ENCODE measurements at places on chromosomes 1 and 21. TPM values are rescaled to one million over a fixed set of nuclear protein-coding genes. Genes with fewer than 3 reads are reported as not detected.

GRCh38 chr1:199843861-199844260 lies 183.6 kb upstream of the NR5A2 start:
- no peak overlapping the region for H3K27ac ChIP-seq
- DNase-seq, result no peak

GRCh38 chr1:57403201-57403600 lies 20.7 kb downstream of the DAB1 start:
- no peaks in the 10 kb centered on the region for H3K27me3 ChIP-seq
- no peaks in the 10 kb centered on the region for H3K36me3 ChIP-seq
- no peak overlapping the region for H3K27ac ChIP-seq
- DNase-seq, result no peak
- no peak overlapping the region for H3K4me3 ChIP-seq

- no peaks in the 10 kb centered on the region for H3K36me3 ChIP-seq
- DNase-seq, result no peak
These were observed 30.0 kb upstream of the SGIP1 start for GRCh38 chr1:66503841-66504470.

- H3K36me3 ChIP-seq, result no peaks in the 10 kb centered on the region
- peaks cover 28% of the 10 kb centered on the region for H3K4me1 ChIP-seq
- no peak overlapping the region for H3K27ac ChIP-seq
- no peaks in the 10 kb centered on the region for H3K27me3 ChIP-seq
These were observed 1.6 kb upstream of the MARK1 start for GRCh38 chr1:220526294-220526693.

PLPP3 gene
- total RNA-seq, result 236 TPM

DNA sequence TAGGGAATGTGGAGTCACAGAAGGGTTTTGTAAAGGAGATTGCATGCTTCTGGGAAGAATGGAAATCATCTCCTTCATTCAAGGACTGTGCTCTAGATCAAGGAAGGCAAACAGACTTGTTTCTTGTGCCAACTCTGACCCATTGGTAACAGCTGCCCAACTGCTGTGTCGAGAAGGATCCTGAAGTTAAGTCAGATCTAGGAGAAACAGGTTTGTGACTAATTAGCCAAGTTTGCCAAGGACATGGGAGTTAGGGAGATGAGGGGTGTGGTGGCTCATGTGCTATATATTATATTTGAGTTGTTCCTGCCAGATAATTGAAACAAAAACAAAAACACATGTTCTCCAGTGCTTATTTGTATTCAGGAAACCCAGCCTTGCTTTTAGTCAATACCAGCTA lies 251.2 kb upstream of the USP24 start:
- H3K27ac ChIP-seq, result peak overlapping the region; percentile 91
- H3K4me3 ChIP-seq, result no peak overlapping the region
- no peak for DNase-seq

DNA sequence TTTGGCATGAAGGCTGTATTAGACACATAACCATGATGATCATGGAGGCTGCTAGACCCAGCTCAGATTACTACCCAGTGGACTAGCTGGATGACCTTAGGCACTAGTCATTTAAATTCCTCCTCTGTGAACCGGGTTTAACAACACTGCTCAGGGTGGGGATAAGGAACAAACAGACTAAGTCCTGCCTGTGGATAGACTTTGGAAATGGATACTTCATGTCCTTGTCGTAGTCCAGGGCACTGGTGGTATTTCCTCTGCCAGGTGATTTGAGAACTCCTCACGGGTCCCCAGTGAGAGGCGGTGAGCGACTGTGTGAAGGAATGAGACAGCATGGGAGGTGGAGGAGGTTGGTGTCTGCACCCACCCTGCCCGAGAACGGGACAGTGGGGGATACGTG lies 72.9 kb upstream of the SELENON start:
- no peak overlapping the region for H3K4me3 ChIP-seq
- H3K27me3 ChIP-seq, result no peaks in the 10 kb centered on the region
- H3K4me1 ChIP-seq, result peaks cover 51% of the 10 kb centered on the region
- DNase-seq, result no peak
- peak overlapping the region; percentile 72 for H3K27ac ChIP-seq

- H3K36me3 ChIP-seq, result no peaks in the 10 kb centered on the region
- no peaks in the 10 kb centered on the region for H3K4me1 ChIP-seq
- H3K27me3 ChIP-seq, result no peaks in the 10 kb centered on the region
- H3K4me3 ChIP-seq, result no peak overlapping the region
- H3K27ac ChIP-seq, result no peak overlapping the region
These were observed 14.1 kb downstream of the CDA start for GRCh38 chr1:20602851-20603450.

GRCh38 chr1:165639821-165640623 lies 9.0 kb downstream of the MGST3 start:
- no peaks in the 10 kb centered on the region for H3K27me3 ChIP-seq
- H3K27ac ChIP-seq, result no peak overlapping the region
- no peaks in the 10 kb centered on the region for H3K36me3 ChIP-seq
- no peak for DNase-seq
- no peak overlapping the region for H3K4me3 ChIP-seq

DNA sequence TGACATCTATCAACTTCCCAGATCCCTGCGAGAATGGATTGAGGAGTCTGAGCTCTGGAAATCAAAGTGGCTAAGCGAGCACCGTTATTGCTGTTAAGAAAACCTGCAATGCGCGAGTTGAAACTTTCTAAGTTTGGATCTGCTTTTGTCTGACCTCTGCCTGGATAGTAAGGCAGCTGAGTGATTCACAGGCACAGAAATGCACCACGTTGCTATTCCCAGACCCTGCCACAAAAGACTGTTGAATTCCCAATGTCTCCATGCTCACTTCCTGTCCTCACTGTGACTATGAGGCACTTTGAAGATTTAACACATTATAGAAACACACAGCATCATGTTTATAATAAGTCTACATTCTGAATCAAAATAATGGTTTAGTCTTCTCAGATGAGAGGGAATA lies 27.1 kb upstream of the CNIH3 start:
- no peak overlapping the region for H3K4me3 ChIP-seq
- no peaks in the 10 kb centered on the region for H3K27me3 ChIP-seq
- DNase-seq, result peak; percentile 19
- H3K4me1 ChIP-seq, result no peaks in the 10 kb centered on the region
- H3K27ac ChIP-seq, result no peak overlapping the region
- no peaks in the 10 kb centered on the region for H3K36me3 ChIP-seq

OPTC gene
- not detected for total RNA-seq

VSIG8 gene
- not detected for total RNA-seq

- H3K4me1 ChIP-seq, result no peaks in the 10 kb centered on the region
- H3K27me3 ChIP-seq, result no peaks in the 10 kb centered on the region
- no peak overlapping the region for H3K4me3 ChIP-seq
- H3K27ac ChIP-seq, result no peak overlapping the region
- DNase-seq, result no peak
- H3K36me3 ChIP-seq, result peaks cover 29% of the 10 kb centered on the region
These were observed 8.1 kb upstream of the PMF1 start for GRCh38 chr1:156204686-156205085.

GRCh38 chr1:118660769-118661168 lies 327.4 kb downstream of the TBX15 start:
- no peak overlapping the region for H3K4me3 ChIP-seq
- no peak for DNase-seq
- H3K27me3 ChIP-seq, result no peaks in the 10 kb centered on the region
- no peaks in the 10 kb centered on the region for H3K36me3 ChIP-seq
- no peaks in the 10 kb centered on the region for H3K4me1 ChIP-seq

GRCh38 chr1:2539312-2539907 lies 9.3 kb upstream of the HES5 start:
- no peaks in the 10 kb centered on the region for H3K27me3 ChIP-seq
- H3K4me3 ChIP-seq, result no peak overlapping the region
- no peaks in the 10 kb centered on the region for H3K36me3 ChIP-seq
- DNase-seq, result no peak
- H3K27ac ChIP-seq, result no peak overlapping the region

- H3K27me3 ChIP-seq, result no peaks in the 10 kb centered on the region
- no peak for DNase-seq
- peak overlapping the region; percentile 79 for H3K27ac ChIP-seq
- peak overlapping the region; percentile 69 for H3K4me3 ChIP-seq
- peaks cover 25% of the 10 kb centered on the region for H3K4me1 ChIP-seq
These were observed 431 bp downstream of the EEIG2 start for GRCh38 chr1:108560189-108560873.

GRCh38 chr1:3386205-3387002 lies 68.1 kb upstream of the ARHGEF16 start:
- no peak overlapping the region for H3K4me3 ChIP-seq
- peaks cover 13% of the 10 kb centered on the region for H3K27me3 ChIP-seq
- no peaks in the 10 kb centered on the region for H3K36me3 ChIP-seq
- no peaks in the 10 kb centered on the region for H3K4me1 ChIP-seq
- no peak for DNase-seq

DNA sequence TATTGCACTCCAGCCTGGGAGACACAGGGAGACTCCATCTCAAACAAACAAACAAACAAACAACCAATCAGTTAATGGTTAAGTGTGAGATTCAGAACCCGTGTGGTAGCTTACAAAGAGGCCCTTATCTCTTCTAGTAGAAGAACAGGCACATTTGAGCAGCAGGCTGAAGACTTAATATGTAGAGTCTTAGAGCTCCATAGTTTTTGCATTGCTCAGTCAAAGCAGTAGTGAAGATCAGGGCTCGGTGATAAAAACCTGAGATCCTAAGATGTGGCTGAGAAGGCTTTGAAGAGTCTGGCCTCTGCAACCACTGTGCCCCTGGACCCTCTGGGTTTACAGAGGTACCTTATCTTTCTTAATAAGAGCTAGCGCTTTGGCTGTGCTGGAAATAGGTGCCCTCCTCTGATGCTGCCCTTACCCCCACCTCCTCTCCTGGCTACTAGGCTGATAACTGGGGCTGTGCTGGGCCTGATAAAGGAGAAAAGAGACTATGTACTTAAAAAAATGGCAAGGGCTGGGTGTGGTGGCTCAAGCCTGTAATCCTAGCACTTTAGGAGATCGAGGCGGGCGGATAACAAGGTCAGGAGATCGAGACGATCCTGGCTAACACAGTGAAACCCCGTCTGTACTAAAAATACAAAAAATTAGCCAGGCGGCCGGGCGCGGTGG lies 10.5 kb upstream of the UCK2 start:
- no peaks in the 10 kb centered on the region for H3K27me3 ChIP-seq
- DNase-seq, result no peak
- no peak overlapping the region for H3K4me3 ChIP-seq

TEDDM1 gene
- not detected for total RNA-seq

- no peak for DNase-seq
- H3K27ac ChIP-seq, result no peak overlapping the region
- H3K4me3 ChIP-seq, result no peak overlapping the region
- H3K27me3 ChIP-seq, result no peaks in the 10 kb centered on the region
- H3K36me3 ChIP-seq, result no peaks in the 10 kb centered on the region
These were observed 296.1 kb upstream of the SGIP1 start for GRCh38 chr1:66237722-66238479.

- no peaks in the 10 kb centered on the region for H3K27me3 ChIP-seq
- no peaks in the 10 kb centered on the region for H3K36me3 ChIP-seq
- H3K4me1 ChIP-seq, result peaks cover 7% of the 10 kb centered on the region
- H3K27ac ChIP-seq, result no peak overlapping the region
- no peak overlapping the region for H3K4me3 ChIP-seq
These were observed 16.0 kb upstream of the CD55 start for GRCh38 chr1:207305489-207305873.

DNA sequence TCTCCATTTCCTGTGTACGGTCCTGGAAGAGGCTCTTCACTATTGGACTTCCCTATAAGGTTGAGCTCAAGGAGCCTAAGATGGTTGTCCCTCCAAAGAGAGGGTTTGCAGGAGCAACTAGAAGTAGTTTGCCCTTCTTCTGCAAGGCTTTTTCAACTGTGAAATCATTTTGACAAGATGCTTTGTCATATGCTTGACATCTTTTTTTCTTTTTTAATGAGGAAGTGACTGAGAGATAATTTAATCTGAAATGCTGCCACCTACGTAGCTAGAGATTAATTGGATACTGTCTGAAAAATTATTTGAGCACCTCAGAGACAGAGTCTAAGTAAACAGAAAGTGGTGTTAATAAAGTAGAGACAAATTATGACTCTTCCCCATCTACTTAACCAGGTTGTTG lies 97.0 kb downstream of the CHRM3 start:
- no peak overlapping the region for H3K4me3 ChIP-seq
- no peaks in the 10 kb centered on the region for H3K36me3 ChIP-seq
- no peak for DNase-seq
- H3K27ac ChIP-seq, result no peak overlapping the region
- no peaks in the 10 kb centered on the region for H3K27me3 ChIP-seq

- no peaks in the 10 kb centered on the region for H3K27me3 ChIP-seq
- H3K4me3 ChIP-seq, result no peak overlapping the region
- H3K27ac ChIP-seq, result no peak overlapping the region
- H3K36me3 ChIP-seq, result no peaks in the 10 kb centered on the region
These were observed 173.2 kb downstream of the SMYD3 start for GRCh38 chr1:246333855-246334254.

BCAN gene
- total RNA-seq, result 2.0 TPM

GRCh38 chr21:25424634-25425033 lies 182.6 kb downstream of the MRPL39 start:
- H3K4me3 ChIP-seq, result no peak overlapping the region
- H3K27me3 ChIP-seq, result no peaks in the 10 kb centered on the region
- DNase-seq, result no peak
- H3K4me1 ChIP-seq, result no peaks in the 10 kb centered on the region
- H3K27ac ChIP-seq, result no peak overlapping the region

- no peak overlapping the region for H3K27ac ChIP-seq
- peaks cover 39% of the 10 kb centered on the region for H3K4me1 ChIP-seq
- H3K36me3 ChIP-seq, result no peaks in the 10 kb centered on the region
- H3K27me3 ChIP-seq, result no peaks in the 10 kb centered on the region
These were observed 2.0 kb downstream of the ALDH4A1 start for GRCh38 chr1:18900303-18900841.

GRCh38 chr1:159900086-159900680 lies at the start of gene CFAP45:
Gene CFAP45 (minus strand): TSS chr1:159900165. CDS start chr1:159900098, 67 bp downstream.
- no peak for DNase-seq
- H3K27ac ChIP-seq, result peak within 1 kb of the TSS; percentile 4
- H3K36me3 ChIP-seq, result no peaks in the 10 kb centered on the region
- H3K27me3 ChIP-seq, result no peaks in the 10 kb centered on the region
- H3K4me1 ChIP-seq, result peaks cover 28% of the 10 kb centered on the region

DNA sequence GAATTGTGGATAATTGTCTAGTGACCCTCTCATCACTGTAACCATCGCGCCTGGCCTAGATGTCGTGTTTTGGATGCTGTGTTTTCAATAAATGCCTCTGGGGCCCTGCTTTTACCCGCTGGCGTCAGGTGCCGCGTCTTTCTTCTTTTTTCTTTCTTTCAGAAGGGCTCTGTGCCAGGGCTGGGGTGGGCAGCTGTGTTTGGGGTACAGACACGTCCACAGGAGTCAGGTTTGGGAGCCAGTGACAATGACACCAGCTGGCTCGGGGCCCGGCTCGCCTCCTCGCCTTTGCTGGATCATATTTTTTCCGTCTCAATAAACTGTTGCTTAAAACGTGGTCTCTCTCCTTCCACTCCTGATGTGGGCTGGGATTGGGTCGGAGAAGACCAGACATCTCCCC lies 16.1 kb downstream of the TMEM201 start:
- no peak overlapping the region for H3K27ac ChIP-seq
- H3K36me3 ChIP-seq, result peaks cover 19% of the 10 kb centered on the region
- DNase-seq, result no peak
- no peaks in the 10 kb centered on the region for H3K27me3 ChIP-seq
- no peaks in the 10 kb centered on the region for H3K4me1 ChIP-seq

GRCh38 chr1:98761219-98761865 lies 99.8 kb downstream of the SNX7 start:
- H3K27ac ChIP-seq, result no peak overlapping the region
- no peak overlapping the region for H3K4me3 ChIP-seq
- H3K36me3 ChIP-seq, result no peaks in the 10 kb centered on the region

- H3K4me1 ChIP-seq, result no peaks in the 10 kb centered on the region
- no peaks in the 10 kb centered on the region for H3K36me3 ChIP-seq
- no peaks in the 10 kb centered on the region for H3K27me3 ChIP-seq
- H3K4me3 ChIP-seq, result no peak overlapping the region
- DNase-seq, result no peak
- no peak overlapping the region for H3K27ac ChIP-seq
These were observed 52.5 kb downstream of the ANGPTL1 start for GRCh38 chr1:178818416-178818815.

All from vagina (tissue), 2 donors.